ENCODE measurements at places on chromosomes 5 and 9. TPM values are rescaled to one million over a fixed set of nuclear protein-coding genes. Genes with fewer than 3 reads are reported as not detected.

GRCh38 chr9:137763271-137763955 lies 114.2 kb upstream of the CACNA1B start:
- DNase-seq, result peak; percentile 80

DNA sequence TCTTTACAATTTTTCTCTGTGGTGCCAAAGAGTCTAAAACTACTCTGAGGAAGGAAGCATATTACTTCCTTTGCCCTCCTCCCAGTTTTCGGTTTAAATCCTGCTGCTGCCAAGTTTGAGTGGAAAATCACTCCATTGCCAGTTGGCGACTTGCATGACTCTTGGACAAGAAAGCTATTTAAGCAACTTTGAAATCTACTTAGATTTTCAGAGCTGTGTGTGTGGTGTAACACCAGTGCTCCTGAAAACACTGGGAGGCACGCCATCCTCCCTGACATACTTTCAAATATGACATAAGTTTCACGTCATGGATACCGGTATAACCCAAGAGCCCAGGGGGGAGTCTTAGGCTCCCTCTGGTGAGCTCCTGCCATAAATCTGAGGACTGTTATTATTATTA lies 83.5 kb upstream of the RIOK2 start:
- no peak for DNase-seq

- no peak for DNase-seq
Measured at GRCh38 chr5:132396589-132397031, 27.1 kb downstream of the SLC22A5 start.

DNA sequence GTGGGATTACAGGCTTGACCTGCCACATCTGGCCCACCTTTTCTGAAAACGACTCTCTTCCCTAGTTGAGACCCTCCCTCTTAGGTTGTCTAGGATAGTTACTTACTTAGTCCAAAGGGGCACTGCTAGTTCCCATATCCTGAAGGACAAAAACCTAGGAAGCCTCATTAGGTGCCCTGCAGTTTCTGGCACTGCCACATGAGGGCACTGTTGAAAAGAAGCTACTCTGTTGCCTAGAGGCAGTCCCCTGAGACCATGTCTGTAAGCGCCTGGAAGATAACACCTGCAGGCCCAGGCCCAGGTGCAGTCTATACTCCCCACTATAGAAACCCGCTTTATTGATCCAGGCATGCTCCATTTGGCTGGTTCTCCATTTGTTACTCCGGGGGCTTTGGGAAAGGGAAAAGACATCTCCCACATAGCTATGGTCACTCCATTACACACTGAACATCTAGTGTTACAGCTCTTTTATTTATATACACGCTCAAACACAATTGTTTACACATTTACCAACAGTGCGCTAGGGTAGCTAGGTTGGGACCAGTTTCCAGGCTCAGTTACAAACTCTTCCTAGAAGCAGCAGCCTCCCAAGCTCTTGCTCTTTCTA lies 73.4 kb upstream of the PPARGC1B start:
- DNase-seq, result no peak

Gene TESK1
- total RNA-seq, result 50.8 TPM

Gene INSL6
- not detected for total RNA-seq

Gene CDC20B
- total RNA-seq, result not detected

Gene GRM6
- total RNA-seq, result not detected

DNA sequence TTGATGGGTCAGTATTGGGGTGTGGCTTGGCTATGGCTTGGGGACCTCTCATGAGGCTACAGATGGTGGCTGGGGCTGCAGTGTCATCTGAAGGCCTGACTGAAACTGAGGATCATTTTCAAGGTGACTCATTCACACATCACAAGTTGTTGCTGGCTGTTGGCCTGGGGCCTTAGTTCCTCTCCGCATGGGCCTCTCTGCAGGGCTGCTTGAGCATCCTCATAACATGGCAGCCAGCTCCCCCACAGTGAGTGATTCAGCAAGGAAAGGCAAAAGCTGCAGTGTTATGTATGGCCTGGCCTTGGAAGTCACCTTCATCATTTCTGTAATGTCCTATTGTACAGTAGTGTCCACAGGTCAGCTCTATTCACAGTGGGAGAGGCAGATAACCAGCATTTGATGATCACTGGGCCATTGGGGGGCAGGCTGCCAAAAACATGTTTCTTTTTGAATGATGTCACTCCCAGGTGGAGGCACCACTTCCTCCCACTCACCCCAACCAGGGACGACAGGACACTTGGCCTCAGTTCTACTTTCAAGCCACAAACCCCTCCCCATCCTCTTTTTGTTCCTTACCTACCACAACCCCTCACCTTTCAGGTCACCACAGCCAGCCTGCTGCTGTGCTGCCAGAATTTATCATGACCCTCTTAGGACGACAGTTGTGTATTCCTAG lies 14.4 kb downstream of the FGD3 start:
- DNase-seq, result no peak

Gene PPP2R2B
- total RNA-seq, result 17.3 TPM

Gene F2RL1
- 1.4 TPM for total RNA-seq

DNA sequence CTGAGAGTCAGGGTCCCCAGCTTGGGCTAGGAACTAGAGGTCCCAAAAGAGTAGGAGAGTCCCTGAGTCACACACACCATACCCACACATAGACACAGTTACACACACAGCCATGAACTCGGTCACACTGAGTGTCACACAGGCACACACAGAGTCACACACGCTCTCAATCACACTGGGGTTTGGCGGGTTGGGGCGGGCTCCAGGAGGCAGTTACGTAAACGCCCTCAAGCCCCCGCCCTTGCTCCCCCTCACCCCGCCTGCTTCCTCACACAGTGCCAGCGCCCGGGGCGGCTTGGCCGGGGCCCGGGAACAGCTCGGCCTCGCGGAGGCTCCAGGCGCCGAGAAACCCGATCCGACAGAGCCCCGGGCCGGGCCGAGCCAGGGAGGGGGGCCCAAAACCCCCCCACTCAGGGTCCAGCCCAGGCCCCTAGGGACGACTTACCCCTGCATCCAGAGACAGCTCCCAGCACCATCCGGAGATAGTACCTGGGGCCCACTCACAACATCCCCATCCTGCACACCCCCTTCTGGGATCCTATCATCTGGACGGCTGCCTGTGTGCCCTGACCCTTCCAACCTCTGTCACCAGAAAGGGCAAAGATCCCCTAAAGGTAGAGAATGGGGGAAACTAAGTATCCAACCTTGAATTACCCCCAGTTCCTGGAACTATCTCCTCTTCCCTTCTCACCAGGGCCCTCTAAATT lies 3.5 kb upstream of the CNTFR start:
- DNase-seq, result peak; percentile 92

GRCh38 chr5:59516161-59516560 lies 377.4 kb downstream of the PDE4D start:
- DNase-seq, result no peak

Gene IL13
- not detected for total RNA-seq

DNA sequence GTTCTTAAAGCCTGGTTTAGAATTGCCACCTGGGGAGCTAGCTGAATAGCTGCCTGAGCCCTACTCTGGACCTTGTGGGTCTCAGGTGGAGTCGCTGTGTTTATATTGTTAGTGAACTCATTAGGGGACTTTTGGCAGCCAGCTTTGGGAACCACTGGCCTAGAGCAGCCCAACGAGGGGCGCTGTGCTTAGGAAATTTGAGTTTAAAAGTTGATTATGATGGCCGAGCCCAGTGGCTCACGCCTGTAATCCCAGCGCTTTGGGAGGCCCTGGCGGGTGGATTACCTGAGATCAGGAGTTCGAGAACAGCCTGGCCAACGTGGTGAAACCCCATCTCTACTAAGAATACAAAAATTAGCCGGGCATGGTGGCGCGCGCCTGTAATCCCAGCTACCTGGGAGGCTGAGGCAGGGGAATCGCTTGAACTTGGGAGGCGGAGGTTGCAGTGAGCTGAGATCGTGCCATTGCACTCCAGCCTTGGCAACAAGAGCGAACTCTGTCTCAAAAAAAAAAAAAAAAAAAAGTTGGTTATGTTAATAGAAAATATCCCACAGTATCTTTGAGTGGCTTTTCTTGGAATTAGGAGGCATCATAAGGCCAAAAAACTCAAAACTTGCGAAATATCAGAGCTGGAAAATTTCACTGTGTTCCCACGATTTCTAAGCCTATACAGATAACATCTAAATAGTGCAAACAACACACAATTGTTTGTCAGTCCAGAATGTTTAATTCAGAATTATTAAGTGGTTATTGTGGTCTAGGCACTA lies 809 bp downstream of the MCCC2 start:
- DNase-seq, result no peak

- DNase-seq, result no peak
Measured at GRCh38 chr5:110769000-110769681, 30.3 kb downstream of the SLC25A46 start.

DNA sequence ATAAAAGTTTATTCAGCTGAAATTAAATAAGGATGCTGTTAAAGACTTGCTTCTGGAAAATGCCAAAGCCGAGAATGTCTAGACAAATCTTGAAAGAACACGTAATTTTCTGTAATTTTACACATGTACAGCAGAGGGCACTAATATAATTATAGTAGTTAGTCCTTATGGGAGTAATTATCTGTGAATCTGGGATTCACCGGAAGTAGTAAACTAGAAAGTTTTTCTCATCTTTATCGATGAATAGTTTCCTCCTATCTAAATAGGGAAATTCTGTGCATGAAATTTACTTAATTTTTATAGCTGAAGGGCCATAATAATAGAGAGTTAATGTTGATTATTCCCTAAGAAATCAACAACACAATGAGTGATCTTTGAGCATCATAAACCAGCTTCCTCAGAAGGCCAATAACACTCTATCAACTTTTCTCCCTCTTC lies 18.4 kb upstream of the CNTLN start:
- DNase-seq, result no peak

- no peak for DNase-seq
Measured at GRCh38 chr9:36970007-36970888, 63.8 kb downstream of the PAX5 start.

DNA sequence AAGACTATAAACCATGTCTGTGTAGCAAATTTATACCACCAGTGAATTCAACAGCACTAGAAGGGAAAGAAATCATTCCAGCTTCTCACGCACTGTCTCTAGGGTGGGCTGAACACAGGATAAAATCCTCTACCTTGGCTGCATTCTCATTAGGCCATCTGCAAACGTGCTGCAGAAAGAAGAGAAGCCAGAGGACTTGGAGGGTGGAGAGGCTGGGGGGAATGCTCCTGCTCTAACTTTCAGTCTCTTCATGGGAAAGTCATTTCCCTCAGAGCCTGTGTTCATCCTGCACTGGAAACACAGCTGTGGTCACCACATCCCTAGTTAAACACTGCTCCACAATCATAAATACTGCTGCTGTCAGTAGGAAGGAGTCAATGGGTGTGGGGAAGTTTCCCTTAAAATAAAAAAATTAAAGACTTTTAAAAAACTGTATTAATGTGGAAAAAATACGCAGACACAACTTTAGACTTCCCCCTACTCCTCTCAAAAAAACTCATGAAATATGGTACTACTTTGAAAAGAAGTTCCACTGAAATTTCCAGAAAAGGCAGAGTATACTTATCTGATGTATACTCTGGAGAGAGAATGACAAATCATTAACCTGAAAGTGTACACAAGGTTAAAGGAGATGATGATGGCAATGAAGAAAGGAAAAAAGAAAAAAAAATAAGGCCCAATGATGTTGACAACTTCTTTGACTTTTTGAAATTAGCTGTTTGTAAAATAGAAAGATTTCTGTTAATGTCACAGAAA lies 46.8 kb downstream of the LHFPL2 start:
- no peak for DNase-seq

DNA sequence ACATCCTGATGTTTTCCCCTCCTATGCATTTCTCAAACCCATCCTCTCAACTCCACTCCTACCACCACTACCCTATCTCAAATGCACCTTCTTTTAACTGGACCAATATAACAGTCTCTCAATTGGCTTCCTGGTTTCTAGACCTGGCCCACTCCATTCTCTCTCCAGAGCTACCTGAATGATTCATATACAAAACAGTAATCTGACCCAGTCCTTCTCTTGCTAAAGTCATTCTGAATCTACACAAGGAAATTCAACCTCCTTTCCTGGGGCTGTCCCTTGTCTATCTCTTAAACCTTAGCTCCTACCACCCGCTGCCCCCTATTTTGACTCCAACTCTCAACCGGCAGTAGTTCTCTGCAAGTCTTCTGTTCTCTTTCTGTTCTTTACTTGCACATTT lies 97.2 kb downstream of the PCSK1 start:
- DNase-seq, result no peak

DNA sequence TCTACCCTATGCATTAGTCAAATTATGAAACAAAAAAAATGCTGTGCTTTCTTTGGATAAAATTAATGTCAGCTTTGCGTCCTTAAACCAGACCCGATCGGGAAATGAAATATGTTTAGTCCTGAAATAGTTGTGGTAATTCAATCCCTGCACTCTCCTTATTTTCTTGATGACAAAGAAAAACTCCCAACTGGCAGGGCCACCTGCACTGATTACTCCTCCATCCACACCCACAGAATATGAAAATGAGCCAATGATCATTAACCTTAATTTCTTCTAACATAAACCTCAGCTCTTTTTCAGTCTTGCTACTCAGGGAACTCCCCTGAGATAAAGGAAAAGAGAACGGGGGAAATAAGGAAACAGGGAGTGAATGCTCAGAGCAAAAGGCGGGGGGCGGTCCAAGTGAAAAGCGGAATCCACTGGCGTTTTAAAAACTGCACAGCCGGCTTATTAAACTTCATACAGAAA lies 245.3 kb downstream of the BNC2 start:
- DNase-seq, result no peak

DNA sequence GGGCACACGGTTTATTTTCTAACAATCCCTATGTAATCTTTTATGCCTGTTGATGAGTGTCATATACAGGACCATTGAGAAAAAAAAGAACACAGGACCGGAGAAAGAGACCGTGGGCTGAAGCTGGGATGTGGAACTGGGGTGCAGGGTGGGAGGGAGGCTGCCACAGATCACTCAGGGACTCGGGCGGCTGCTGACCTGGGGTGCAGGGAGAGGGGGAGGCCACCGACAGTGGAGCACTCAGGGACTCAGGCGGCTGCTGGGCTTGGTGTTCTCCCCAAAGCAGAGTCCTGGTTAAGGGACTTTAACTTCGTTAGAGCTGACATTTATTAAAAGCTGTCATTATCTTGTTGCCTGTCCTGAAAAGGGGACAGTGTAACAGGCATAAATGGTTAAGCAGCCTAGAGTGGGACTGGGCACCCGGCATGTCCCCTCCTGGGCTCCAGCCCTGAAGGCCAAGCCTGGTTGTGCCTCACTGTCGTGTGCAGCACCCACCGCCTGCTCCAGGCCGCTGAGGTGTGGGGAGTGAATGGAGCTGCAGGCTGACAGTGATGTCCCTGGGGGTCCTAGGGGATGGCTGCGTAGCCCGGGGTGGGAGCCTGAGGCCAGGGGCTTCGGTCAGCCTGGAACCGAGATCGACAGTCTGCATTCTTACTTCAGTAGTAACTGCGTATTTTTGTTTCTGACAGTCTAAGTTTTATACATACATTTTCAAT lies 14.0 kb downstream of the NDUFS6 start:
- peak; percentile 78 for DNase-seq

Gene MRRF
- 27.7 TPM for total RNA-seq

DNA sequence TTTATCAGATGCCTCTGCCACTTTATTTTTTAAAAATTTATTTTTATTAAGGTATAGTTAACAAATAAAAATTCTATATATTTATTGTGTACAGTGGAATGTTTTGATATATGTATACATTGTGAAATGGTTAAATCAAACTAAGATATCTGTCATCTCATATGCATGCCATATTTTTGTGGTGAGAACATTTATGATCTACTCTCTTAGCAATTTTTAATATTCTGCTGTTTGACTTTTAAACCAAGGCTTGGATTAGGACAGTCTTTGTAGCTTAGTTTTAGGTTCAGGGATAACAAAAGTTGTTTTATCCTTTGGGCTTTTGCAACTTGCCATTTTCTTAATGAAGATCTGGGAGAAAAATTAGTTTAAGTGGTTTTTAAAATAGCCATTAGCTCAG lies 46.0 kb upstream of the CDKN2B start:
- DNase-seq, result no peak
